NCI-H774 (cell line): ENCODE measurements at places on chromosomes 1 and 21.

DNA sequence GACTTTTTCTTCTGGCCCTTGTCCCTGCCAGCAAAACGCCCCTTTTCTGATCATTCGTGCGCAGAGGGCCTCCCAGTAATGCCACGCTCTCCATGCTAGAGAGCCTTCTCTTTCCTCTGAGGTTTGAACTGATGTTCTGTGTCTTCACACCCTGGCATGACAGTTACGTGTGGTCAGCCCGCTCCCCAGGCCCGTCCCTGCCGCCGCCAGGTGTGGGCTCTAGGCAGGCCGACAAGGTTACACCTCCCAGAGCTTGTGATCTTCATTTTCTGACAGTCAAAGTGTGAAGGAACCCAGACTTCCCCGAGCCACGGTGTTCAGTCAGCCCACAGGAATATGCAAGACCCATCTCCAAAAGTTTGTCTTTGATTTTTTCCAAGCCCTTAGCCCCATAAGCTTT, 265.6 kb downstream of the TM2D1 start:
- DNase-seq = no peak

DNA sequence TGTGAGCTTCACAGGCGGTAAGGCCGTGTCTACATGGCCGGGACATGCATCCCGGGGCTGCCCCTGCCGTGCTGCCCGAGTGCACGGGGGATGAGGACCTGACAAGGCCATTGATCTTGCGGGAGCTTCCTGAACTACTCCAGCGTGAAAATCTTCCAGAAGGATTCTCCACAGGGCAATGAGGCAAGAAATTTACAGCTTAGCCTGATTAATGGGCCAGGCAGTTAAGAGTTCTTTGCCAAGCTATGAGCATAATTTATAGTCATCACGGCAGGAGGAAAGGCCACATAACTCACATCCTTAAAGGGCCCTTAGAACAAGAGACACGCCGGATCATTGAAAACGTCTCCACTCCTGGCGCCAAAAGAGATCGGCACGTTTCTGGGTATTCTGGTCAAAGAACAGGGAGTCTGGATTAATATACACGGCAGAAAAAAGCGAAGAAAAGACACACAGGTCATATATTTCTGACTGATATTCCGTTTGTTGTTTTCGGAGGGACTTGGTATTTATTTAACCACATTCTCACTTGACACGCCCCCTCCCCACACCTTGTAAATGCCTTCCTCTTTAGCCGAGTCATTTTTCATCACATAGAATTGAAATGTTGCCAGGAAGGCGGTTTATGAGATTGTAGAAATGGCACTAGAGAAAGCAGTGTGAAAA, 180.5 kb downstream of the DYRK1A start:
- no peak for DNase-seq

- DNase-seq = no peak
Measured at GRCh38 chr1:109265741-109266330, 16.5 kb downstream of the CELSR2 start.

GRCh38 chr1:53851571-53852285, 13.6 kb upstream of the NDC1 start:
- DNase-seq = no peak

- DNase-seq = no peak
Measured at GRCh38 chr1:180630408-180631193, 1.2 kb upstream of the XPR1 start.
